ENCODE measurements at places on chromosomes 3 and 15. TPM values are rescaled to one million over a fixed set of nuclear protein-coding genes. Genes with fewer than 3 reads are reported as not detected.
A peak's percentile ranks its signal among the peaks of the same experiment; 100 is the strongest.

MYRIP gene
- total RNA-seq, result 10.5 TPM

DNA sequence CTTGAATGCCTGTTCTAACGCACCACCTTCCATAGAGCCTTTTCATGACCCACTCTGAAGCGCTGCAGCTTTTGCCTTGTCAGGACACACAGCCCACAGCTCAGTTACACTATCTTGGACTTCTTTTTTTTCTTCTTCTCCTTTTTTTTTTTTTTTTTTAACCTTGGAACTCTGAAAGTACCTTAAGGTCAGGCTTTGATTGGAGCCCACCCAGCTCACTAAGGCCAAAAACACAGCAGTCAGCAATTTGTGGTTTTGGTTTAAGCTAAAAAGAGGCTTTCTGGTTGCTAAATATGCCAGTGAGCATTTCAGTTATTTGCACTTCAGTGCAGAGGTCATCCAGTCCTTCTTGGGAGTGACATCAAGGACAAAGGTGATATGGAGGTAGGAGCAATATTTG lies 1.7 kb downstream of the SLC25A20 start:
- DNase-seq, result no peak

CLDN16 gene
- total RNA-seq, result not detected

WNT7A gene
- not detected for total RNA-seq

GRCh38 chr3:11155341-11156025 lies 1.2 kb downstream of the HRH1 start:
- DNase-seq, result peak; percentile 62

SHC4 gene
- 47.7 TPM for total RNA-seq

- DNase-seq, result no peak
Measured at GRCh38 chr3:137163958-137164357, 206.2 kb downstream of the IL20RB start.

DNA sequence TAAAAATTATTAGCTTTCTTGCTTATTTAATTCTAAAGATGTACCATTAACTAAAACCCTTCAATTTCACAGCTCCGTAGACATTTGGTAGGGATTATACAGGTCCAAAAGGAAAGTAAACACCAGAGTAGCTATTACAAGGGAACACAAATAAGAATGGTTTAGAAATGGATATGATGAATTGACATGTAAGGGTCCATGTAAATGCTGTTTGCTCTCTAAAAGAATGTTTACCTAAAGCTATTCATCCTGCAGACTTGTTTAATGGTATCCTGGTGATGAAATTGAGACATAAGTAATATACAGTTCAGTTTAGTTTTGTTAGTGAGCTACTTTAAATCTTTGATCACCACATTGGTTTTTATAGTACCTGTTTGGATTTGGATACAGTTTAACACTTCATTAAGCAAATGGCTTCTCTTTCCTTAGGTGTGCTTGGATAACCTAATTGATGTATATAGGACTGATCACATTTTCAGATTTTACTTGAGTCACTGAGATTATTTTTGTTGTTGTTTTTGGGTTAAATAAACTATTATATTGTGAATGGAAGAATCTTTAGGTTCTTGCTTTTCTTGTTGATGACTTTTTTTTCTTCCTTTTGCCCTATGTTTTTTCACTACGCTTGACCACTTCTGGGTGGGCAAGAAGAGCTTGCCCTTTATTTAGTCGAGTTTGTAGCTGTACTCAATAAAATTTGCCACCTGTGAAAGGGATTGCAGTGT lies 115.4 kb downstream of the TCF12 start:
- DNase-seq, result no peak

GRCh38 chr3:152400887-152401286 lies 132.2 kb downstream of the MBNL1 start:
- DNase-seq, result no peak
